ENCODE measurements at places on chromosomes 5 and 9.

- DNase-seq, result no peak
These were observed 201.9 kb upstream of the ANKH start for GRCh38 chr5:15073453-15073852.

DNA sequence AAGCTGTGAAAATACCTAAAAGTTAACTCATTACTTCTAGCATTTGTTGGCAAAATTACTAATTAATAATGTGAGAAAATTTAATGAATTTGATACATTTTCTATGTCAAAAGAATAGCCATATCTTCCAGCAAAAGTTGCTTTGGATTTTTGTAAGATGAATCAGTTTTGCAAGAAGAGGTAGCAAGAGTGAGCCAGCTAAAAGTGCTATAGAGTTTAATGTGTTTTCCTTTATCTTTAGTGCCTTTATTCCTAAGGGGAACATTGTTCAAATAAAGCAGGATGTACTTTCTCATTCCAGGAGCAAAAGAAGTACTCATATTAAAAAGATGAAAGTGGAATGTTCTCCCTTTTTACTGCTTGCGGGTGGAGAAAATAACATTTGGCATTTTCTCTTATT is 622.2 kb downstream of the ANXA1 start:
- no peak for DNase-seq

GRCh38 chr9:93090091-93090655 is 5.8 kb upstream of the CARD19 start:
- DNase-seq, result no peak

DNA sequence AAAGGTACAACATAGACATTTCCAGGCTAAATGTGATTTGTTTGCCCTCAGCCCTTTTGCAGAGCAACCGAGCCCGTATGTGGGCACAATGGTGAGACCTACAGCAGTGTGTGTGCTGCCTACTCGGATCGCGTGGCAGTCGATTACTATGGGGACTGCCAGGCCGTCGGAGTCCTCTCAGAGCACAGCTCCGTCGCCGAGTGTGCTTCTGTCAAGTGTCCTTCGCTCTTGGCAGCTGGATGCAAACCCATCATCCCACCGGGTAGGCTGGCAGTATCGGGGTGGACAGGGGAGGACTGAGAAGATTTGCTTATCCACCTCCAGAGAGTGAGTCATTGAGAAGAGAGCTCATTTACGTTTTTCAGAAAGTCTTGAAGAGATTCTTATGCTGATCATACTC is 17.8 kb upstream of the GLIPR2 start:
- DNase-seq, result no peak

DNA sequence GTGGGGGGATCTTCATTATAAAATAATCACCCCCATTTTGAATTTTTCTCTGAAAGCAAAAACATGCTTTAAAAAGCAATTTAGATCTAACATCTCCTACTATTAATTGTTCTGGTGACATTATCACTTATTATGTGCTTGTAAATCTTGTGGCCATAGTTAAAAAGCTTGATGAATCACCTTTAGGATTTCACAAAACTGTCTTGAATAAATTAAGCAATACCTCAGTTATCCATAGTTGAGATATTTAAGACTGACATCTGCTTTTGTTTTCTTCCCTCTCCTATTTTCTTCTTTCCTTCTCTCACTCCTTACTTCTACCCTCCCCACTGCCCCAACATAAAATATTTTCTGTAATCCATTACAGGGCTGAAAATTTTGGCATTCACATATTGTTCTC is 84.8 kb downstream of the SLC1A3 start:
- no peak for DNase-seq

DNA sequence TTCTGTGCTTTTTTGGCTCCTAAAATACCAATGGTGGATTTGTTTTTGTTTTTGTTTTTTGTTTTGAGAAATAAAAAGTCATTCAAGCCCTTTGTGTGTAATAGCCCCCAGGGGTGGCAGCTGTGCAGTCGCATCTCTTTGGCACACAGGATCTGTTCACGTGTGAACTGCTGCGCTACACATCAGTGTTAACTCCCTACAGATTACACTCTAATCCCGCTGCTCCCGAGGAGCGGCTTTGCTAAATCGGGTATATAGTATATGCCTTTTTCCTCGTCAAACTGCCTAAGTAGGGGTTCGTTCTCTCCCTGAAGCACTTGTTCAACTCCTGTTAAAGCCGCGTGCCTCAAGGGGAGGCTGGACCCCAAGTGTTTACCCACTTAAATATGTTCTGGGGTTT is 22.3 kb downstream of the ZBTB34 start:
- DNase-seq, result no peak

DNA sequence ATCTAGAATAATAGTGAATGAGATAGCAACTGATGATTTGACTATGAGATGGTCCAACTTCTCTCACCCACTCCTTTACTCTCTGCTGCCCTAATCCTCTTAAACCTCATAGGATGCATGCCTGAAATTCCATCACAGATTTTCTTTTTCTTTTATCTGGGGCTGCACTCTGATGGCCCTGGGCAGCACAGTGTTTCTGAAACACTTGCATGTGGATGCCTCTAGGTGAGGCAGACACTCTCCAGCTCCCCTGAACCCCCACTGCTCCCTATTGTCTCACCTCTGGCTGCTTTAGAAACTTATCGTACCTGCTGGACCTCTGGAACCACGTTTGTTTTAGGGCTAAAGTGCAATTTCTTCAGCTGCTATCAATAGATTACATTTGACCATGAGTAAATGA is 67.5 kb downstream of the HTR4 start:
- DNase-seq, result no peak

- peak; percentile 64 for DNase-seq
These were observed 29.6 kb upstream of the UBAC1 start for GRCh38 chr9:135990468-135991429.

- no peak for DNase-seq
These were observed 62.3 kb downstream of the LPAR1 start for GRCh38 chr9:110975969-110976368.

DNA sequence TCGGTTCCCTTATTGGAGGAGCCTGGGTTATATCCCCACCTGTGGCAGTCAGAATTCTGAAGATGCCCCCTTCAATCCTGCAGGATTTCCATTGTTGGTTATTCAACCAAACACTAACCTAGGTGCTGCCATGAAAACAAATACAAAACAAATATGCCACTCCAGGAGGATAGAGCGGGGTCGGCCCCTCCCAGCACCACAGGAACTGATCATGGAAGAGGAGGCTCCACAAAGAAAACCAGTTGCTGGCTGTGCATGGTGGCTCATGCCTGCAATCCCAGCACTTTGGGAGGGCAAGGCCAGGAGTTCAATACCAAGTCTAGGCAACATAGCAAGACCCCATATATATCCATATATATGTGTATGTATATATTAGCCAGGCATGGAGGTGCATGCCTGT is 13.2 kb upstream of the ADGRD2 start:
- DNase-seq, result no peak

DNA sequence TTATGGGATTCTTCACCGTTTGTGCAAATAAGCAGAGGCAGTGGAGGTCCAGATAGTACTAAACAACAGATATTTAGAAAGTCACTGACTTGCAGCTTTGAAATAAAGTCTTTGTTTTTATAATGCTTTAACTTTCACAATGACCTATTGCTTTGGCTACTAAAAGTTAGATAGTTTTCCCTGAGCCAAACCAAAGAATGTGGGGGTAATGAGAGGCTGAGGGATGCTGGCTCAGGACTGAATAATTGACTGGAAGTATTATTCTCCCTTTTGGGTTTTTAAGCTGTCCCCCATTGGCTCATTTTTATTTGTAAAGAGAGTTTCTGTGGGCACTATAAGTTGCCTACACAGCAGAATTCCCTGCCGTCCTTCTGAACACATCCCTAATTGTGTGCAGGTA is 99.2 kb upstream of the ACTBL2 start:
- DNase-seq, result no peak

Data from CD4-positive, alpha-beta T cell treated with Interleukin-12 subunit alpha and Interleukin-12 subunit beta, for 1 hour (primary cell).